Neural crest cell (in vitro differentiated cells): ENCODE measurements at places on chromosomes 13 and 19.
A peak's percentile ranks its signal among the peaks of the same experiment; 100 is the strongest.

- H3K27ac ChIP-seq = peak overlapping the region; percentile 98
- H3K36me3 ChIP-seq = no peaks in the 10 kb centered on the region
- no peak for DNase-seq
- peak overlapping the region; percentile 84 for H3K4me3 ChIP-seq
- H3K27me3 ChIP-seq = peaks cover 25% of the 10 kb centered on the region
Observed at GRCh38 chr19:7870571-7871436, 3.4 kb downstream of the PRR36 start.

DNA sequence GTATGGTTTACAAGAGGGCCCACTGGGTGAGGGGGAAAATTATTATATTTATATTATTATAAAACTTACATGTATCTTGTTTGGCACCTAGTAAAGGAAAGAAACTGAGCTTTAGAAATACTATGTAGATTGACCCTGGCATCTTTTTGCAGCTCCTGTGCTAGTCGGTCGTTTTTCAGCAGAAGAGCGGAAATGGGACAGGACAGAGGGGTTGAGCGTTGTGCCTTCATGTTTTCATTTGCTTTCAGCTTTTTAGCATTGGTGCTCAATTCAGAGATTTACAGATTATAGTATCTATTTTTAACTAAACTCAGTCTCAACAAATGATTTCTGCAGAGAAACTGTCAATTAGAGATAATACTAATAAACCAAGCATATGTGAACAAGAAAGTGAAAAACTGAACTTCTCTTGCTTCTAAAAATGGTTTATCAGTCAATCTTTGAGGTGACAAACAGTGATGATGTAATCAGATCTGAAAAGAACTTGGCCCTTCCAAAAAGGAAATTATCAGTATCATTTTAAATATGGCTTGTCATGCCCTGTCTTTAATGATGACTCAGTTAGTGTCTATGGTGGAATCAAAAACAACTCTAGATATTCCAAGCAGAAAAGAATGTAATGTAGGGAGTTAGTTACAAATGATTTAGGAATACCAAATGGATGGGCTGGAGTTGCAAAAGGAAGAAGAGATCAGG is 56.9 kb upstream of the KCTD4 start:
- H3K4me1 ChIP-seq = no peaks in the 10 kb centered on the region
- no peak overlapping the region for H3K4me3 ChIP-seq
- peaks cover 4% of the 10 kb centered on the region for H3K36me3 ChIP-seq
- no peaks in the 10 kb centered on the region for H3K27me3 ChIP-seq
- no peak overlapping the region for H3K27ac ChIP-seq
- DNase-seq = no peak

- H3K27me3 ChIP-seq = no peaks in the 10 kb centered on the region
- DNase-seq = no peak
- no peak overlapping the region for H3K27ac ChIP-seq
- no peak overlapping the region for H3K4me3 ChIP-seq
- peaks cover 10% of the 10 kb centered on the region for H3K36me3 ChIP-seq
- no peaks in the 10 kb centered on the region for H3K4me1 ChIP-seq
Observed at GRCh38 chr19:15643387-15643786, 2.7 kb downstream of the CYP4F3 start.

- peaks cover 6% of the 10 kb centered on the region for H3K4me1 ChIP-seq
- H3K4me3 ChIP-seq = no peak overlapping the region
- H3K36me3 ChIP-seq = no peaks in the 10 kb centered on the region
- H3K27me3 ChIP-seq = no peaks in the 10 kb centered on the region
- H3K27ac ChIP-seq = no peak overlapping the region
- DNase-seq = no peak
Observed at GRCh38 chr13:110231348-110232047, 75.5 kb downstream of the COL4A1 start.

DNA sequence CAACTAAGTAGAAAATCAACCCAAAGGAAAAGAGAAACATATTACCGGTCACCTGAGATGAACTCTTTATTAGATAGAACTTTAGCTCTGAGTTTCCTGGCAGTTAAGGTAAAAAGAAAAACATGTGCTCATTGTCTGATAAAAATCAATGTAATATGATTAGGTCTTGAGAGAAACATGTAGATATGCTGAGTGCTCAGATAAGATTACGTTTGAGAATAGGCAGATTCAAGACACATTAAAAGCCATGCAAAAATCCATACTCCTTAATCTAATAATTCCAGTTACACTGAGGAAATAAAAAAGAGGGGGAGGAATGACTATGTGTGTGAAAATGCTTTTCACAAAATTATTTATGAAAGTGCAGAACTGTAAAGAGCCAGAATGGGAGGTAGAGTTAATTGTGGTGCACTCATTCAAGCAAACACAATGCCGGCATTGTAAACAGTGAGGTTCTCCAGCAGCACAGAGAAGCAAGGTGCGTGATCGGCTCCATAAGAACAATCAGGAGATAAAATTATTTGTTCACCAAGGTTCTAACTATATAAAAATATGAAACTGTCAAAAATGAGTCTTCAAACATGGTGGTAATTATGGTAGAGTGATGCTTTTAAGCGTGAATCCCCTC is 88.8 kb downstream of the MBNL2 start:
- peak overlapping the region; percentile 37 for H3K27ac ChIP-seq
- H3K27me3 ChIP-seq = no peaks in the 10 kb centered on the region
- H3K4me3 ChIP-seq = no peak overlapping the region
- peaks cover 45% of the 10 kb centered on the region for H3K4me1 ChIP-seq
- peaks cover 18% of the 10 kb centered on the region for H3K36me3 ChIP-seq
- DNase-seq = no peak

- no peak overlapping the region for H3K27ac ChIP-seq
- peaks cover 5% of the 10 kb centered on the region for H3K27me3 ChIP-seq
- peaks cover 70% of the 10 kb centered on the region for H3K4me1 ChIP-seq
- no peaks in the 10 kb centered on the region for H3K36me3 ChIP-seq
- DNase-seq = no peak
Observed at GRCh38 chr13:100513987-100514670, 74.5 kb downstream of the GGACT start.

DNA sequence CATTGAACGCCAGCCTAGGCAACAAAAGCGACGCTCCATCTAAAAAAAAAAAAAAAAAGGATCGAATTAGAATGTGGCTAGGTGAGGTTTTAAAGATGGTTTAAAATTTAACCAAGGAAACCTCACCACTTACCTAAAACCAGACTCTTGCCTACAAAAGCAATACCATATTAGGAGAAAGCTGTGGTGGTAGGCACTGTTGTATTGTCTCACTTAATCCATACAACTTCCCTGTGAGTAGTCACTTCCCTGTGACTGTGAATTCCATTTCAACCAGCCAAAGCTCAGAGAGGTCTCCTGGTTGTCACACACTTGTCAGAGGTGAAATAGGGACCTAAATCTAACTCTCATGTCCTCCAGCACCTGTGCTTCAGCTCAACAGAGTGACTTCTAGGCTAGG is 15.4 kb downstream of the SHISA2 start:
- H3K27me3 ChIP-seq = no peaks in the 10 kb centered on the region
- no peaks in the 10 kb centered on the region for H3K4me1 ChIP-seq
- no peaks in the 10 kb centered on the region for H3K36me3 ChIP-seq
- no peak overlapping the region for H3K27ac ChIP-seq
- DNase-seq = no peak

- no peaks in the 10 kb centered on the region for H3K36me3 ChIP-seq
- DNase-seq = no peak
- no peak overlapping the region for H3K27ac ChIP-seq
- H3K27me3 ChIP-seq = no peaks in the 10 kb centered on the region
- no peaks in the 10 kb centered on the region for H3K4me1 ChIP-seq
Observed at GRCh38 chr13:65063753-65064152, 2166.4 kb downstream of the PCDH9 start.

- H3K27ac ChIP-seq = no peak overlapping the region
- H3K4me3 ChIP-seq = no peak overlapping the region
- no peak for DNase-seq
Observed at GRCh38 chr13:105518086-105518485, 1017.4 kb downstream of the EFNB2 start.

DNA sequence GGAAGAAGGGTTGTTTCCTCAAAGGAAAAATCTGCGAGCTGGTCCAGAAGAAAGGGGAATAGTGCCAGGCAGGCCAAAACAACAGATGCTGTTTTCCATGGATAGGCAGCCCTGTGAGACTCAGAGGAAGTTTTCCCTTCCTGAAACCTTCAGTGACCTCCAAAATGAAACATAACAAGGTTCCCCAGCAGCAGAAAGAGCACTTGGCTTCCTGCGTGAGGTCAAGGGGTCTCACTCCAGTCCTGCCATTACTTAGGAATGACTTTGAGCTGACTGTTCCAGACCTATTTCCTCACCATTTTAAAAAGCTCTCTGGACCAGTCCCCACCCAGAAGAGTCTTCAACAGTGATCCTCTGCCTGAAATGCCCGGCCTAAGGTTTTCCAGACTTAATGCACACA is 104.6 kb upstream of the IPO5 start:
- H3K27ac ChIP-seq = no peak overlapping the region
- H3K4me3 ChIP-seq = no peak overlapping the region
- H3K27me3 ChIP-seq = no peaks in the 10 kb centered on the region
- H3K4me1 ChIP-seq = peaks cover 4% of the 10 kb centered on the region
- DNase-seq = no peak

DNA sequence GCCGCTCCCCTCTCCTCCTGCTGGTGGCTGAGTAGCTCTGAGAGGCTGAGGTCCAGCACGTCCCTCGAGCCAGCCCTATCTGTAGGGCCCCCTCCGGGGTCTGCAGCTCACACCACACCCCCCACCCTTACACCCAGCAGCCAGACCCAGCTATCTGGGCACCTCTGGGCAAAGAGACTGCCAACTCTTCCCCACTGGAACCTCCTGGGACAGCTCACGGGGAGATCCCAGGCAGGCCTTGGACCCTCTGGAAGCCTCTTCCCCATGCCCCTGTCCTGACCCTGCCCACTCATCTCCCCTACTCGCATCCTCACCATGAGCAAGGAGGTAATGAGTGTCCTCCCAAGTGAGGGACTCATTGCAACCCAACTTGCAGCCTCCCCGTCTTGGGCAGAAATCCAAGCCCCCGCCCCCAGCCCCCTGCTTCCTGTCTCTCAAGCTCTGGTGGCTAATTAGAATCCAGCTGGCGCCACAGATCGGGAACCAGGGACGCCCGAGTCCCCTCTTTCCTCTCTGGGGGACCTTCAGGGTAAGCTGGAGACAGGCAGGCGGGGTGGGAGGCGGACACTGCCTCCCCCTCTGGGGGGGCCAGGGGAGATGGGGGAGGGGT is 22.1 kb downstream of the ADGRL1 start:
- H3K27me3 ChIP-seq = no peaks in the 10 kb centered on the region
- H3K36me3 ChIP-seq = no peaks in the 10 kb centered on the region
- H3K27ac ChIP-seq = no peak overlapping the region
- peaks cover 9% of the 10 kb centered on the region for H3K4me1 ChIP-seq

- DNase-seq = no peak
- H3K27me3 ChIP-seq = no peaks in the 10 kb centered on the region
- peaks cover 71% of the 10 kb centered on the region for H3K4me1 ChIP-seq
- peaks cover 3% of the 10 kb centered on the region for H3K36me3 ChIP-seq
- peak overlapping the region; percentile 89 for H3K4me3 ChIP-seq
Observed at GRCh38 chr13:97223711-97224541, 1.8 kb downstream of the MBNL2 start.

DNA sequence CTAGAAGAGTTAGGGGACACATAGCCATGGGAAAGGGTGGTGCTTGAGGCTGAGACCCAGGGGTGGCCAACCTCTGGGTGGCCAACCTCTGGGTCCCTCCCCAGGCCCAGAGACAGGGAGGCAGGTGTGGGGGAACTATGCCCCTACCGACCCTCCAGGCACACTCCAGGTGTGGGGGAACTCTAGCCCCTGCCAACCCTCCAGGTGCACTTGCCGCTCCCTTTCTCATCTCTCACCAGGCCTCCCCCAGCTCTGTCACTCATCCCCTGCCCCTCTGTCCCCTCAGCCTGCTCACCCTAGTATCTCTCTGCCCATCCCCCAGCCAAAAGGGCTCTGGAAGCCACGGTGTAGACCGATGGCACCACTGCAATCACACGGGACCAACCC is 10.6 kb upstream of the VSTM2B start:
- H3K36me3 ChIP-seq = no peaks in the 10 kb centered on the region
- peaks cover 72% of the 10 kb centered on the region for H3K27me3 ChIP-seq
- no peaks in the 10 kb centered on the region for H3K4me1 ChIP-seq
- DNase-seq = no peak

GRCh38 chr13:36395280-36395679 is 37.0 kb upstream of the CCNA1 start:
- H3K4me1 ChIP-seq = no peaks in the 10 kb centered on the region
- no peak overlapping the region for H3K27ac ChIP-seq
- H3K4me3 ChIP-seq = no peak overlapping the region
- no peaks in the 10 kb centered on the region for H3K27me3 ChIP-seq
- DNase-seq = no peak
- H3K36me3 ChIP-seq = no peaks in the 10 kb centered on the region

- peak overlapping the region; percentile 68 for H3K4me3 ChIP-seq
- H3K27ac ChIP-seq = peak overlapping the region; percentile 35
- no peaks in the 10 kb centered on the region for H3K27me3 ChIP-seq
- DNase-seq = no peak
- H3K4me1 ChIP-seq = peaks cover 57% of the 10 kb centered on the region
- H3K36me3 ChIP-seq = no peaks in the 10 kb centered on the region
Observed at GRCh38 chr13:46057256-46058015, 4.9 kb upstream of the ZC3H13 start.

DNA sequence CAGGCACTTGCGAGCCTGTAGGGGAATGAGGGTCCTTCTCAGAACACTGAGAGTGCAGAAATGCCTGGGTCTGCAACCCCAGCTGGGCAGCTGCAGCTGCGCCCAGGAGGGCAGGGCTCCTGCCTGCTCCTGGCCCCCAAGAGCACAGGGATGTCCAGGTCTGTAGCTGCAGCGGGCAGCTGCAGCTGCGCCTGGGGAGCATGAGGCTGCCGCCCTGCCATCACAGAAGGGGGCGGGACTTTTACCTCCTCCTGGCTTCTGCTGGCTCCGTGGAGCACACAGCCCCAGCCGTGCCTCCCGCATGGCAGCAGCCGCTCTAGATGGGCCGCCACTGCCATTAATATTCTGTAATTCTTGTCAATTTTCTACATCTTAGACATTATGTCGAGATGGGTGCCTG is 17.8 kb downstream of the CPB2 start:
- H3K36me3 ChIP-seq = peaks cover 9% of the 10 kb centered on the region
- no peak for DNase-seq
- no peak overlapping the region for H3K4me3 ChIP-seq
- H3K27ac ChIP-seq = no peak overlapping the region
- H3K4me1 ChIP-seq = no peaks in the 10 kb centered on the region

- H3K27me3 ChIP-seq = no peaks in the 10 kb centered on the region
Observed at GRCh38 chr19:19552798-19553197, 14.7 kb downstream of the CILP2 start.

DNA sequence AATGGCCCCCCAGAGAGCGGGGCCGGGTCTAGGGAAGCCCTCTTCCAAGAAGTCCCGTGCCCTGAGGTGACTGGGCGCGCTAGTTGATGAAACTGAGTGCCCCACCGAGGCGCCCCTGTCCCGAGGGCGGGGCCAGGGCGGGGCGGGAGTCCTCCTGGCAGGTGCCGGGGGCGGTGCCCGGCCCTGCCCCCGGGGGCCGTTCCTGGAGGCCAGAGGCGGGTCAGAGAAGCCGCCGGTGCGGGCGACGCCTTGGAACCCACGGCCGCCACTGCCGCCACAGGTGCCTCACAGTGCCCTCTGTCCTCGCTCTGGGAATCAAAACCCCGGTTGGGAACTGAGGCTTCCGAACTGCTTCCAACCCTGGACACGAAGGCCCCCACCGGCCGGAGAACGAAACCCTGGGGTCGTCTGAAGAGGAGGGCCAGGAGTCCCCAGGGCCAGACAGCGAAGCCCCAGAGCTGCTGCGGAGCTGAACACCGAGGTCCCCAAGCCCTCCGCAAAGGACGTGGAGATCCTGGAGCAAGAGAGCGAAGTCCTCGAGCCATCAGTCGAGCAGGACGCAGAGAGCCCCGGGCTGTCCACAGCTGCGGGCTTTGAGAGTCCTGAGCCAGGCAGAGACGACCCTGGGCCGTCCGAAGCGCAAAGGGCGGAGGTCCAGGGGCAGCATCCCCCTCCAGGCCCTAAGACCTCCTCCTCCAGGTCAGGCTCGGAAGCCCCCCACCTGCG is at the start of gene MISP3:
Gene MISP3, plus strand, starts transcription at position 252 of the 726 bp plus-strand sequence. CDS start 524 bp downstream, outside the sequence.
- no peak for DNase-seq
- H3K4me3 ChIP-seq = peak within 1 kb of the TSS; percentile 88
- no peak within 1 kb of the TSS for H3K27ac ChIP-seq
- H3K27me3 ChIP-seq = peaks cover 25% of the 10 kb centered on the region
- peaks cover 14% of the 10 kb centered on the region for H3K4me1 ChIP-seq
